ENCODE measurements at places on chromosomes 3 and 15. TPM values are rescaled to one million over a fixed set of nuclear protein-coding genes. Genes with fewer than 3 reads are reported as not detected.

GRCh38 chr3:41404582-41404981 lies 205.3 kb downstream of the CTNNB1 start:
- DNase-seq: no peak

DNA sequence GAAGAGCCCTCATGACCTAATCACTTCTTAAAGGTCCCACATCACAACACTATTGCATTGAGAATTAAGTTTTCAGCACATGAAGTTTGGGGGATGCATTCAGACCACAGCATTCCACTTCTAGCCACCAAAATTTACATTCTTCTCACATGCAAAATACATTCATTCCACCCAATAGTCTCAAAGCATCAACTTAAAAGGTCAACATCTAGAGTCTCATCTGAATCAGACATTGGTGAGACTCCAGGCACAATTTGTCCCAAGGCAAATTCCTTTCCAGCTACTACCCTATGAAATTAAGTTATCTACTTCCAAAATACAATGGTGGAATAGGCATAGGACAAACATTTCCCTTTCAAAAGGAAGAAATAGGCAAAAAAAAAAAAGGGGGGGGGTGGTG lies 64.9 kb downstream of the PLSCR2 start:
- no peak for DNase-seq

DNA sequence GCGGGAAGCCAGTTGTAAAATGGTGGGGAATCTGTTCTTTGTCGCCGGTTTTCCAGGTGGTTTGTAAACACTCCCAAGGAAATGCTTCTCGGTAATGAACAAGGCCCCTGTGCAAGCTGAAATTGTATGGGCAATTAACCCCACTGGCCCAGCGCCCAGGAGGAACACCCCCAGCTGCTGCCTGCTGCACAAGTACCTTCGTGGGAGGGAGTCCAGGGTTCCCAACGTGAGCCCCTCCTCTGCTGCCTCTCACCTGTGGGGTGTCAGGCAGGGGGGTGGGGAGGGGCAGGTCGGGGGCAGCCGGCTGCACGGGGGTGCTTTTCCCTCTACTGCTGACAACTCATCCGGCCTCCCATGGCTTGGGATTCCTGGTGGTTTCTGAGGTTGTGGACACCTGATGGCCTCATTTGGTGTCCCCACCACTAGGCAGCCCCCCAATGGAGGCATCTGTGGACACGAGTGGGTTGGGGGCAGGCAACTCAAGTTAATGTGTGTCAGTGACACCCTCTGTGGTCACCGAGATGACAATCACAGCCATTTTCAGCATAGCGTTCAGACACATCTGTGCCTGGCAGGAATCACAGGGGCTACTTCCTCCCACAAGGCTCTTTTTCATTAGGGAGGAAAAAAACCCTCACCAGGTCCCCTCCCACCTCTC lies 35.6 kb upstream of the PRR23E start:
- no peak for DNase-seq

- no peak for DNase-seq
These were observed 207.5 kb downstream of the ZNF385D start for GRCh38 chr3:21543380-21544075.

DNA sequence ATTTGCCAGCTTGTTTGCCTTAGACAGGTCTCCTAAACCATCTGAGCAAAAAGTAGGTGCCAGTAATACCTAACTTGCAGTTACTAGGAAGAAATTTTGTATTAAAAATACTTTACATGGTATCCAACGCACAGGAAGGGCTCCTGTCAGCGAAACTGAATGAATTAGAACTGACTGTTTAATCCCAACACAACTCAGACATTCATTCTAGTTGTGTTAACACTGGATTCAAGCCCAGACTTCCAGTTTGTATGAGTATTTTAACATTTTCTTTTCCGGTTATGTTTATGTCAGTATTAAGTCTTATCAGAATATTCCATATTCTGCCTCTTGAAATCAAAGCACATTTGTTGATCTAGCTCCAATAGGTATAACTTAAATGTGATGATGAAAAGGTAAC lies 82.0 kb upstream of the SOX2 start:
- DNase-seq: no peak

- no peak for DNase-seq
These were observed 70.9 kb upstream of the UBE3A start for GRCh38 chr15:25509703-25510102.

GRCh38 chr3:176916777-176917176 lies 280.5 kb downstream of the TBL1XR1 start:
- DNase-seq: no peak

GRCh38 chr3:171649267-171649666 lies 161.0 kb downstream of the PLD1 start:
- no peak for DNase-seq

- DNase-seq: no peak
These were observed 136.1 kb upstream of the CNTN4 start for GRCh38 chr3:1962396-1963088.

GRCh38 chr3:129583289-129583688 lies 23.2 kb downstream of the PLXND1 start:
- no peak for DNase-seq

DNA sequence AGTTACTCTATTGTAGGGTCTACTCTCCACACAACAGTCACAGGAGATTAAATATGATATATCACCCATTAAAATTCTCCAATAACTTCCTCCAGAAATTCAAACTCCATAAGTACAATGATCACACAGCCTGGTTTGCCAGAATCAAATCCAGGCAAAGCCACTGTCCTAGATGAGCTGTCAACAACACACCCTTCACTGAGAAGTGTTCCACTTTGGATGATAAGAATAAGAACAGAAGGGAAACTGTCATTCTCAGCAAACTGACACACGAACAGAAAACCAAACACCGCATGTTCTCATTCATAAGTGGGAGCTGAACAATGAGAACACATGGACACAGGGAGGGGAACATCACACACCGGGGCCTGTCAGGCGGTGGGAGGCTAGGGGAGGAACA lies 41.4 kb upstream of the KBTBD8 start:
- no peak for DNase-seq

GRCh38 chr3:141383555-141384129 lies 15.3 kb downstream of the ZBTB38 start:
- no peak for DNase-seq

DNA sequence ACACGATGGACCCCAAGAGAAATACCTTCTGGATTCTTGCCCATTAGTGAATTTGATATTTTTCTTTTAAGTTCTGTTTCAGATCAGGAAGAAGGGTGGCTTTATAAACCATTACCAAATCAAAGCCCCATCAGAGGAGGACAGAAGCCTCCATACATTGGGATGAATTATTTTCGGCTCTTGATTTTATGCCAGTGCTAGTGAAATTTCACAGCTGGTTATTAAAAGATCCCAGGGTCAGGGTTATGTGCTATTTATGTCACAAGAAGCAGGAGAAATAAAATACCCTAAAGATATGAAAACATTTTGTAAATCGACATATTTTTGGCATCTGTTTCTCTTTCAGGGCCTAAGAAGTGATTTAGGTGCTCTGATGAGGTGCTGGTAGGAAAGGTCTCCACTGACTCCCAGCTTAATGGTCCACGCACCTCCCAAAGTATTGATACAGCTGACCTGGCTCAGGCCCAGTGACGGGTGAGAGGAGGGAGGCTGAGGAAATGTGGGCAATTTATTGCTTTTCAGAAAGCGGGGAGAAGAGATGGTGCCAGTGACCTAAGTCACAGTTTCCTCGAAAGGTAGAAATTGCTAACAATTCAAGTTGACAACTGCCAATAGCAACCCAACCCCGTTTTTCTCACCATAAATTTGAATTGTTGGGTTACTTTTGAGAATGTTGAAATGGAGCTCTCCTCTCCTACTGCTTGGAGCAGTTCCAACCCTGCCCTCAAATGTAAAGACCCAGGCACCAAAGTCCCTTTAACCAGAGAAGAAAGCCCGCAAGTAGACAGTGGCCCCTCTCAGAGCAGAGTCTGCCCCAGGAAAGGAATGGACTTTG lies 315.6 kb upstream of the NR2E3 start:
- DNase-seq: no peak

GRCh38 chr3:31760654-31761053 lies 220.4 kb downstream of the OSBPL10 start:
- no peak for DNase-seq

DNA sequence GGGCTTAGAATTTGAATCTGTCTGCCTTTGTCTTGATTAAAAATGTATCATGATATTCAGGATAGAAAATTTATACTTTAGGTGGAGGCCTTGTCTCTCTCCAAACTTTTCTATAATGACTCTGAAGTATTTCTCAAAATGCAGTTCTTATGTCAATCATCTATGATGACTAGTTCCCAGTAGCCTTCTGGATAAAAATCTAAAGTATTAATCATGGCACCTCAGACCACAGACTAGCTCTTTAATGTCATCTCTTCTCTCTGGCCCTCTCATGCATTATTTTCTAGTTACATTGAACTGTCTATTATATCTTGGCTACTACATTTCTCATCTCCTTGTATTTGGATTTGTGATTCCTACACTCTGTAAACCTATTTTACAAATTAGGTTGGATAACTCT lies 96.9 kb downstream of the ZPLD1 start:
- no peak for DNase-seq

GRCh38 chr3:114122027-114122709 lies 56.7 kb downstream of the DRD3 start:
- no peak for DNase-seq

- DNase-seq: no peak
These were observed 148.2 kb downstream of the CHSY1 start for GRCh38 chr15:101103598-101103997.

GRCh38 chr3:134707908-134708597 lies 57.2 kb upstream of the KY start:
- no peak for DNase-seq

DNA sequence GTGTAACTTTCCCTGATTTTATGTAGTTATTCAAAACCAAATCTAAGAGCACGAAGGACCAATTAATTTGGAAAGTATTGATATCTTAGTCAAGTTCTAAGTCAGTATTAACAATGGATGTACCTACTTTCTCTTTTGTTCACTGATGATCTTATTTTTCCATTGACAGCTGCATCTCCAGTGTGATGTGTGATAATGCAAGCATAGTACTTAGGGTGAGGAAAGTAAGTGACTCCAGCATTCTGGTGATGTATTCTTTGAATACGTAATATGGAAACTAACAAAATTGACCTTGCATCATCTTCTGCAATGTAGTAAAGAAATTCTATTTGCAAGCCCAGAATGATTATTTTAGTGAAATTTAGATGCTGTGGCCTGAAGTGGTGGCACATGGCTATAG lies 22.4 kb downstream of the FBXW12 start:
- DNase-seq: no peak

DNA sequence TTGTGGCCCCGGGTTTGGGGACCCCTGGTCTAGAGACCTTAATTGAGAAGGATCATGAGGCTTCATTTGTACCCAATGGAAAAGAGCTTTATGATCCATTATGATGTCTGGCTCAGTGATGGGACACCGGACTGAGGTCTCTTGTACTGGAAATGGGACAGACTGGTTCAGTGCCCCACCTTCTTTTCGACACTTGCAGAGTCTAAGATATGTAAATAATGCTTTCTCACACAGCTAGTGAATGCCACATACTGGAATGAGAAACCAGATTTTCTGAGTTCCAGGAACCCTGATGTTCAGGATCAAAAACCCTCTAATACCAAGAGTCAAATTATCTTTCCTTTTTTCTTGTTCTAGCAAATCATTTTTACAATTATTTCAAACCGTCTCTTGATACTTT lies 116.3 kb upstream of the ARPP21 start:
- no peak for DNase-seq

- no peak for DNase-seq
These were observed 4.7 kb downstream of the CDAN1 start for GRCh38 chr15:42732095-42732827.

- DNase-seq: no peak
These were observed 90.1 kb upstream of the EPHB3 start for GRCh38 chr3:184471439-184471838.

DNA sequence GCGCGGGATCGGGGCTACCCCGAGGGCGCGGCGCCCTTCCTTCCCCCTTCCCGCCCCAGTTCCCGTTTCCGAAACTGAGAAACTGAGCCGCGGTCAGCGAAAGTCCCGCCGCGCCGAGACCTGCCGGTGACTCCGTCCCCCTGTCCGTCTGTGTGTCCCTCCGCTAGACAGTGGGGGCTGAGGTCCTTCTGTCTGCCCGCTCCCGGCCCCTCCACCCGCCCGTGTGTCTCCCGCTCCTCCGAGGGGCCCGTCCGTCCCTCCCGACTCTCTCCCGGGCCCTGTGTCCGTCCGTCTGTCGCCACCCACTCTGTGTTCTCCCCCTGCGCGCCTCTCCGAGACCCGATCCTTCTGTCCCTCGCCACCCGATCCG lies 426 bp downstream of the PRKCD start:
- no peak for DNase-seq

DNA sequence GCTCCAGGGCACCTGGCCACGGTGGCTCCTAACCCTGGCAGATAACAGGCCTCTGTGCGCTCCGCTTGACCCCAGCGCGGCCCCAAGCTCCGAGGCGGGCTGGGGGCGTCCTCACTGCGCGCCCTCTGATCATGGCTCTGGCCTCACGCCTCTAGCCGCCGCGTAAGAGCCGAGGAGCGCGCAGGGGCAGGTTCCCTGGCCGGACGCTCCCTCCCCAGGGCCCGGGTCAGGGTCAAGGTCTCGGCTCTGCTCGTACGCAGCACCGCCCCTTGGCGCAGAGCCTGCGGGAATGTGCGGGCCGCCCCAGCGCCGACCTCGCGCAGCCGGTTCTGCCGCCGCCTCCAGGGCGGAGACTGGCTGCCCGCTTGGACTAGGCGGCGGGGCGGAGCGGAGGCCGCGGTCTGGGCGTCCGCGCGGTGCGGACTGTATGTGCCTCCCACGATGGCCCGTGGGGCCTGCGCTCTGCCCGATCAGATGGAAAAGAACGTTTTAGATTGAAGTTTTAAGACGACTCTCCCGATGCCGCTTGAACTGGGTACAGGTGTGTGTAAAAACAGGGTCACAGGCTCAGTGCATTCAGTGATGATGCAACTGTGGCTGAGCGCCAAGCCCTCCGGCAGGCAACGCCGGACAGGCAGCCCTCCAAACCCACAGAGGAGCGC lies 40.8 kb downstream of the CHST14 start:
- DNase-seq: peak; percentile 92

- DNase-seq: peak; percentile 69
These were observed 336.7 kb upstream of the IGF1R start for GRCh38 chr15:98311566-98312188.

GRCh38 chr3:3170998-3171397 lies 8.5 kb downstream of the CRBN start:
- DNase-seq: no peak

GRCh38 chr3:110267304-110267845 lies 804.2 kb upstream of the NECTIN3 start:
- no peak for DNase-seq

- DNase-seq: no peak
These were observed 47.0 kb upstream of the USP3 start for GRCh38 chr15:63457379-63457778.

- no peak for DNase-seq
These were observed 180.5 kb upstream of the TRIM42 start for GRCh38 chr3:140497331-140497730.

ST3GAL6 gene
- 10.7 TPM for total RNA-seq

DPPA2 gene
- total RNA-seq: not detected

MAP2K5 gene
- 13.7 TPM for total RNA-seq

FBXO40 gene
- 0.13 TPM for total RNA-seq

BCHE gene
- 2.9 TPM for total RNA-seq

ATG7 gene
- 54.5 TPM for total RNA-seq

MAP6D1 gene
- 1.4 TPM for total RNA-seq

TMEM158 gene
- 5.1 TPM for total RNA-seq
